ENCODE measurements at places on chromosomes 6 and 20.
A peak's percentile ranks its signal among the peaks of the same experiment; 100 is the strongest.

DNA sequence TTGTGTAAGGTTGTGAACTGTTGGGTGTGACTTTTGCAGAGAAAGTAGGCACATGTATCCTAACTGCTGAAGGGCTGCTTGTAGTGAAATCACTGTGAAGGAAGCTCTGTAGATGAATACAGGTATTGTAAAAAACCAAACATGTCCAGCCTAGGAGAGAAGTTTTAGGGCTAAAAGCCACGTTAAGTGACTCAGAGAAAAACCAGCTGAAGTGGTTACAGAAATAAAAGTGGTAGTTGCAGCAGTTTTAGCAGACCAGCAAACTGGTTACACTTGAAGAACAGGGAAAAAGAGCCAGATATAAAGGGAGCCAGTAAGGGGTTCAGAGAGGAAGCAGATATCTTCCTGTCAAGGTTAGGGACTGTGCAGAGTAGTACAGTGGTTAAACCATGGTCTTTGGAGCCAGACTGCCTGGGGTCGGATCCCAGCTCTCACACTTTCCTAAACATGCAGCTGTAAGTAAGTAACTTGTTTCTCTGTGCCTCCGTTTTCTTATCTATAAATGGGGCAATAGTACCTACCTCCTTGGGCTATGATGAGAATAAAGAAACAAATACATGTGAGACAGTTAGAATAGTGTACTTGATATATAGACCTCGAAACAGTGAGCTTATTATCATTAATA, 33.8 kb upstream of the RNF8 start:
- no peak for DNase-seq
- H3K27me3 ChIP-seq: no peaks in the 10 kb centered on the region
- H3K4me1 ChIP-seq: peaks cover 2% of the 10 kb centered on the region
- peaks cover 9% of the 10 kb centered on the region for H3K36me3 ChIP-seq
- no peak overlapping the region for H3K4me3 ChIP-seq

DNA sequence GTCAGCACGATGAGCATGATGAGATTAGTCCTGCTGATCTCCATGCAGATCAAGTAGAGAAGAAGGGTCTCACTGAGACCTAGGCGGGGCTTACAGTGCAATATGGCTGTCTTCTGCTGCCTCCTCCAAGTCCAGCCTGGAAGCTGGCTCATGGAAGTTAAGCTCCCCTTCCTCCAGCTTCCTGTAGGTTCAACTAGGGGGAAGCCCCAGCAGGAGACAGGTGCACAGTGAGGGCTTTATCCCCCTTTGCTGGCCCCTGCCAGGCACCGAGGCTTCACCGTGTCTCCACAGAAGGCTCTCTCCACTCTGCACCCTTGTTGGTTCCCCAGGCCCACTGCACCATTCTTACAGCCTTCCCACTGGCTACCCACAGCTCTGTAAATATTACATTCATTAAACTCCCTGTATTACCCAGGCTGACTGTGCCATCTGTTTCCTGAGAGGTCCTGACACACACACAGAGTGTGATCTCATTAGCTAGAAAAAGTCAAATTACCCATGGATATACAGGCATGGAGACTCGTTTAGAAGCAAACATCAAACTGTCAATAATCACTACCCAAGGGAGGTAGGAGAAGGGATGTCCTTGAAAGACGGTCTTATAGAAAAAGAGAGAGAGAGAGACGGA, 90.4 kb downstream of the SLC2A10 start:
- H3K36me3 ChIP-seq: no peaks in the 10 kb centered on the region
- no peak for DNase-seq
- no peak overlapping the region for H3K27ac ChIP-seq
- H3K4me3 ChIP-seq: no peak overlapping the region
- H3K4me1 ChIP-seq: no peaks in the 10 kb centered on the region

GRCh38 chr6:161225681-161226008, 48.2 kb downstream of the AGPAT4 start:
- no peaks in the 10 kb centered on the region for H3K27me3 ChIP-seq
- H3K27ac ChIP-seq: peak overlapping the region; percentile 94
- peaks cover 51% of the 10 kb centered on the region for H3K4me1 ChIP-seq
- peaks cover 23% of the 10 kb centered on the region for H3K36me3 ChIP-seq
- no peak for DNase-seq
- H3K4me3 ChIP-seq: peak overlapping the region; percentile 79

DNA sequence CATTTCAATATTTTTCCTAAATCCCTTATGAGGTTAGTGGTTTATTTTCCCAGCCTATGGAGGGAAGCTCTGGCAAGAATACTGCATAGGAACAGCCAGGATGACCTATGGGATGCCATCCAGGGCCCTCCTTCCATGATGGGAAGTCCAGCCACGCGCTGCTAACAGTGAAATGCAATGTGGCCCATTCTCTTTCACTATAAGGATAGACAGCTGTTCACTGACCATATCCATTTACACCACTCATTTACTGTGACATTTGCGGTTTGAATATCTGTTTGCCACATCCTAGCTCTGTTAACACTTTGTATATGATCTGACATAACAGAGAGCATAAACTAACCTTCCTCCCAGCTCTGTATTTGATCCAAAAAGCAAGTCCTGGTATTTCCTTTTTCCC, 471.7 kb downstream of the CBLN4 start:
- no peak overlapping the region for H3K4me3 ChIP-seq
- no peaks in the 10 kb centered on the region for H3K27me3 ChIP-seq
- H3K36me3 ChIP-seq: no peaks in the 10 kb centered on the region
- no peak for DNase-seq
- no peaks in the 10 kb centered on the region for H3K4me1 ChIP-seq
- H3K27ac ChIP-seq: no peak overlapping the region

GRCh38 chr6:113695516-113695915, 161.6 kb upstream of the MARCKS start:
- no peaks in the 10 kb centered on the region for H3K4me1 ChIP-seq
- no peak overlapping the region for H3K4me3 ChIP-seq
- H3K36me3 ChIP-seq: no peaks in the 10 kb centered on the region
- H3K27me3 ChIP-seq: no peaks in the 10 kb centered on the region

GRCh38 chr6:170463101-170463721, 89.9 kb downstream of the PSMB1 start:
- H3K27ac ChIP-seq: no peak overlapping the region
- H3K4me1 ChIP-seq: peaks cover 7% of the 10 kb centered on the region
- DNase-seq: no peak
- no peaks in the 10 kb centered on the region for H3K36me3 ChIP-seq

GRCh38 chr6:140320081-140321080, 945.9 kb upstream of the CITED2 start:
- DNase-seq: no peak
- no peaks in the 10 kb centered on the region for H3K27me3 ChIP-seq
- no peak overlapping the region for H3K27ac ChIP-seq
- H3K36me3 ChIP-seq: no peaks in the 10 kb centered on the region
- no peak overlapping the region for H3K4me3 ChIP-seq

- no peak overlapping the region for H3K27ac ChIP-seq
- no peaks in the 10 kb centered on the region for H3K27me3 ChIP-seq
- no peak overlapping the region for H3K4me3 ChIP-seq
- no peak for DNase-seq
Measured at GRCh38 chr6:151071295-151071694, 168.5 kb upstream of the AKAP12 start.

- H3K27ac ChIP-seq: peak overlapping the region; percentile 23
- H3K36me3 ChIP-seq: no peaks in the 10 kb centered on the region
- H3K4me3 ChIP-seq: peak overlapping the region; percentile 5
Measured at GRCh38 chr6:40719671-40720374, 132.7 kb upstream of the LRFN2 start.

DNA sequence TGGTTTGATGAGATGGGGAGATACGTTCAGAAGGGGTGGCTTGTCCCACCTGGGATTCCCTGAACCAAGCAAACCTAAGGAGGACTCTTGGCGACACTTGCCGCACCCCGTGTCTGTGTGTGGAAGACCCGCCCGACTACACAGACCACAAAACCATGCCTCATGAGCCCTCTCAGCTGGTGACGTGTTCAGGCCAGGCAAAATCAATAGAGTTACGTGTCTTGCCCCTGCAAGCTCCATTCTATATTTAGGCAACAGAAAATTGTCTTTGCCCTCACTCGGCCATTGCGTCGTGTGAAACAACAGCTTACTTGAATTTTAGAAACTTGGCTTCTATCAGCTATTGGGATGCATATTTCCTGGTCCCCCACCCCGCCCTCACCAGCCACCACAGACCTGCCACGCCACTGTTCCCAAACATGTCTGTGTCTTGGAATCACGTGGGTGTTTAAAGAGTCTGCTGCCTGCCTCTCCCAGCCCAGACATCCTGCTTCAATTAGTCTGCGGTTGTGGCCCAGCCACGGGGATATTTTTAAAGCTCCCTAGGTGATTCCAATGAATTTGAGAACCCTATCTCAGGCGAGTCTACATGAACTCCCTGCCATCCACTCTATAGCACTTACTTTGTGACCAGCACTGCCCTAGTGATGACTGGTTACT, 279.2 kb upstream of the EXOC2 start:
- H3K27me3 ChIP-seq: peaks cover 2% of the 10 kb centered on the region
- no peak overlapping the region for H3K4me3 ChIP-seq
- H3K4me1 ChIP-seq: no peaks in the 10 kb centered on the region
- no peak for DNase-seq

DNA sequence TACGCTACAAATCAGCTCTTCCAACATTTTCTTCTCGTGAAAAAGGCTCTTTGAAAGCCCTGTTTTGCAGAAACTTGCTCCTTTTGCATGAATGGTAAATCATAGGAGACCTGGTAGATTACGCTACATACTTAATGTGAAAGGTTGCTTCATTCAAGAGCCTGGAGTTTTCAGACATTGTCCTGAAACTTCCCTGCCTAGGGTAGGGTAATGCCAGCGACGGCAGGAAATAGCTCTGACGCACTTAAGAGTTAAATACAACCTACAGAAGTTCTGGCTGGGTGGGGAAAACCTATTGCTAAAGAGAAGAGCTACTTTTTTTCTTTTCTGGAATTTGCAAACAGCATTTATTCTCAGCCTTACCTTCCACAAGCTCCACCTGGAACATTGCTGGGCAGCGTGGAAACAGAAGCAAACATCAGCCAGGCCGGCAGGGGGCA, 144.5 kb downstream of the LPA start:
- peak overlapping the region; percentile 91 for H3K27ac ChIP-seq
- H3K4me3 ChIP-seq: peak overlapping the region; percentile 94
- peaks cover 26% of the 10 kb centered on the region for H3K4me1 ChIP-seq
- H3K36me3 ChIP-seq: no peaks in the 10 kb centered on the region
- no peak for DNase-seq

DNA sequence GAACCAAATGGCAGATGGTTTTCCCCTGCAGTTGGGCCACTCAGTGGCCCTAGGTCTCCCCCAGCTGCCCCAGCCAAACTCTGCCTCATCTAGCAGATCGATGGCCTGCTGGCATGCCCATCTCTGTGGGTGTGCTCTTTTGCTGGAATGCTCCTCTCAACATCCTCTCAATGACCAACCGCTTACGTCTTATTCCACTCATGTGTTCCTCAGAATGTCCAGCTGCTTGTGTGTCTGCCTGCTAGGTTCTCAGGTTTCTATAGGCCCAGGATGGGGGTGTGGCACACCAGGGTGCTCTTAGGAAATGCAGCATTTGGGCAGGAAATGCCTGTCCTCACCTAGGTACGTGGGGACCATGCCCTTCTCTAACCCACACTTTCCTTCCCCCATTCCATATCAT, 509.9 kb upstream of the SYNCRIP start:
- H3K27ac ChIP-seq: no peak overlapping the region
- no peak overlapping the region for H3K4me3 ChIP-seq
- no peaks in the 10 kb centered on the region for H3K36me3 ChIP-seq
- DNase-seq: no peak
- no peaks in the 10 kb centered on the region for H3K27me3 ChIP-seq
- no peaks in the 10 kb centered on the region for H3K4me1 ChIP-seq

GRCh38 chr6:130975325-130975724, 87.7 kb downstream of the EPB41L2 start:
- H3K27me3 ChIP-seq: peaks cover 2% of the 10 kb centered on the region
- H3K36me3 ChIP-seq: no peaks in the 10 kb centered on the region
- H3K4me3 ChIP-seq: no peak overlapping the region
- peaks cover 2% of the 10 kb centered on the region for H3K4me1 ChIP-seq
- no peak for DNase-seq

- no peak for DNase-seq
- no peak overlapping the region for H3K27ac ChIP-seq
- no peak overlapping the region for H3K4me3 ChIP-seq
- peaks cover 21% of the 10 kb centered on the region for H3K36me3 ChIP-seq
- no peaks in the 10 kb centered on the region for H3K27me3 ChIP-seq
Measured at GRCh38 chr6:118589649-118590365, 41.7 kb downstream of the PLN start.

DNA sequence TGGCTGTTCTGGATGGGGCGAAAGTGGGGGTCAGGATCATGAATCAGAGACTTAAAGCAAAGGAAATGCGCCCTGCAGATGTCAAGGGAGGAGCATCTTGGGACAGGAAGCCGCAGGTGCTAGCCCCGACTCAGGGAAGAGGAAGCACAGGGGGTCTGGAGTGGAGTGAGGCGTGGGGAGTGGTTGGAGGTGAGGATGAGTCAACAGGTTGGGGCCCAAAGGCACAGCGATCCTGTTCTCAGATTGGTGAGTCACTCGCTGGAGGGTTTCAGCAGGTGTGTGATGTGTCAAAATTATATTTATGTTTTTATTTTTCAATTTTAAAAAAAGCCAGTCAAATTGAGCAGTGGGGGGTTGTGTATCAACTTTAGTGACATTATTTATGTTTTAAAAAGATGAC, 19.0 kb downstream of the PACSIN1 start:
- peak overlapping the region; percentile 63 for H3K27ac ChIP-seq
- no peaks in the 10 kb centered on the region for H3K27me3 ChIP-seq
- peak; percentile 65 for DNase-seq
- H3K36me3 ChIP-seq: no peaks in the 10 kb centered on the region
- peaks cover 19% of the 10 kb centered on the region for H3K4me1 ChIP-seq
- peak overlapping the region; percentile 12 for H3K4me3 ChIP-seq

GRCh38 chr6:105791583-105792318, 294.4 kb upstream of the PRDM1 start:
- no peaks in the 10 kb centered on the region for H3K27me3 ChIP-seq
- peaks cover 11% of the 10 kb centered on the region for H3K36me3 ChIP-seq
- peak overlapping the region; percentile 31 for H3K4me3 ChIP-seq
- DNase-seq: no peak
- peaks cover 72% of the 10 kb centered on the region for H3K4me1 ChIP-seq

DNA sequence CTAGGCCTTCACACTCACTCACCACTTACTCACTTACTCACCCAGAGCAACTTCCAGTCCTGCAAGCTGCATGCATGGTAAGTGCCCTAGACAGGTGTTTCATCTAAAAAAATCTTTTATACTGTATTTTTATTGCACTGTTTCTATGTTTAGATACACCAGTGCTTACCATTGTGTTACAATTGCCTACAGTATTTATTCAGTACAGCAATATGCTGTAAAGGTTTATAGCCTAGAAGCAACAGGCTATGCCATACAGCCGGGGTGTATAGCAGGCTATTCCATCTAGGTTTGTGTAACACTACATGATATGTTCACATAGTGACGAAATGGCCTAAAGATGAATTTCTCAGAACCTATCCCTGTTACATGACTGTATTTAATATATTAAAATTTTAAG, 37.1 kb upstream of the KCNK5 start:
- DNase-seq: no peak
- peaks cover 5% of the 10 kb centered on the region for H3K4me1 ChIP-seq
- H3K27ac ChIP-seq: no peak overlapping the region

- peaks cover 17% of the 10 kb centered on the region for H3K36me3 ChIP-seq
- peaks cover 16% of the 10 kb centered on the region for H3K4me1 ChIP-seq
Measured at GRCh38 chr20:45970646-45971424, 1.2 kb downstream of the ZNF335 start.

Measured in T-helper 2 cell treated with Interferon-gamma antibody and Interleukin-4, amounts not matched to agents 5 μg/mL and 100 μg/mL, for 36 hours (primary cell).